ENCODE measurements at places on chromosomes 7 and 10. TPM values are rescaled to one million over a fixed set of nuclear protein-coding genes. Genes with fewer than 3 reads are reported as not detected.

The TCF7L2 gene
- total RNA-seq: 0.59 TPM

The HIF1AN gene
- total RNA-seq: 63.1 TPM

The C1QL3 gene
- not detected for total RNA-seq

The NAMPT gene
- total RNA-seq: 99.6 TPM

The SPDYE11 gene
- not detected for total RNA-seq

The CAV2 gene
- not detected for total RNA-seq

The PIK3AP1 gene
- 6.3 TPM for total RNA-seq

The SH2D4B gene
- 0.17 TPM for total RNA-seq

The AGR3 gene
- not detected for total RNA-seq

The AGAP9 gene
- total RNA-seq: 10.3 TPM

The CYP3A7 gene
- not detected for total RNA-seq

The ALOX5 gene
- 29.6 TPM for total RNA-seq

The PNLIP gene
- not detected for total RNA-seq

The C10orf62 gene
- not detected for total RNA-seq

The PNLIPRP2 gene
- not detected for total RNA-seq

Data from T-helper 1 cell treated with Interleukin-12 subunit alpha and Interleukin-12 subunit beta and Interleukin-4 antibody, amounts not matched to agents 30 ng/mL and 1 ng/mL, for 36 hours (primary cell).